ENCODE measurements at places on chromosomes 5 and 9. TPM values are rescaled to one million over a fixed set of nuclear protein-coding genes. Genes with fewer than 3 reads are reported as not detected.

Gene MEF2C
- 27.2 TPM for total RNA-seq

Gene RABGAP1
- total RNA-seq = 62.2 TPM

GRCh38 chr5:39169081-39169480 lies 50.3 kb downstream of the FYB1 start:
- DNase-seq = no peak

- DNase-seq = no peak
Measured at GRCh38 chr5:120599576-120599975, 135.5 kb downstream of the PRR16 start.

Data from ovary (tissue), 10 donors.